Endothelial cell (in vitro differentiated cells): ENCODE measurements at places on chromosomes 2 and 18.

- DNase-seq: no peak
Observed at GRCh38 chr2:205500065-205500464, 182.2 kb upstream of the NRP2 start.

DNA sequence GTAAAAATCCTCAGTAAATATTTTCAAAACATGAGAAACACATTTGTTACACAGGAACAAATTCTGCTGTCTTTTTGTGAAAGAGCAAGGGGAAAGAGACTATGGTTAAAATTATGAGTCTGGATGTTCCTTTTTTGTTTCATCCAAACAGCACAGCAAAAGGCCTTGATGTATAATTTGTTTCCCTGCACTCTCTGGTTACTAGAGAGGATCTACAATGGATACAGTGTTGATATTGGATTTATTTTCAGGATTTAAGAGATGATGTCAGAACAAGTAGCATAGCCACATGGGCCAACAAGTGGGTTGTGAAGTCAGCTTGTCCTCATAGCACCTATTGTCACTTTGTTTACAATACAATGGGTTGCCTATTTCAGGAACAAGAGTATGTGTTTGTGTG lies 11.3 kb upstream of the ERBB4 start:
- DNase-seq: no peak

GRCh38 chr2:401019-401679 lies 113.3 kb upstream of the ALKAL2 start:
- no peak for DNase-seq

DNA sequence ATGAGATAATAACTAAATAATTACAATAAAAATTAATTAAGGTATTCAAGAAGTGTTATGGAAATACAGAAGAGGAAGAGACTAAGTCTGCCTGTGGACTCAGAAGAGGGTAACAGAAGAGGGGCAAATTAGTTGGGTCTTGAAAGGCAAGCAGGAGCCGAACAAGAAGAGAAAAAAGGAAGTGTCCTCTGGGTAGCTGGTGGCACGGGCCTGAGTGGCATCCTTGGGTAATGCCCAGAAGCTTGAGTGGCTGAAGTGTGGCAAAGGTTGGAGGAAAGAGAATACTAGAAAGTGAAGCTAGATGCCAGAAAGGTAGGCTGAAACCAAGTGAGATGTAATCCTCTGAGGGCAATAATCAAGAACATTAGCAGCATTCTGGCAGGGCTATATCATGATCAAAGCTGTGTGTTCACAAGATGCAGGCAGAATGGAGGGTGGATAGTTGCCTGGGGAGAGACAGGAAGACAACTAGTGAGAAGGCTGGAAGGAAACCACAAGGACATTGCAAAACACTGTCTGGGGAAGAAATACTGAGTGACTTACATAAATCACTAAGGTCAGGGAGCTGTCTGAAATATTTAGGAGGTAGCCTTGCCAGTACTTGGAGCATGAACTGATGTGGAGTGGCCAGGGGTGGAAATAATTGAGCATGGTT lies 16.2 kb downstream of the DOCK10 start:
- DNase-seq: no peak

GRCh38 chr2:179538406-179539123 lies 273.9 kb upstream of the SESTD1 start:
- no peak for DNase-seq

DNA sequence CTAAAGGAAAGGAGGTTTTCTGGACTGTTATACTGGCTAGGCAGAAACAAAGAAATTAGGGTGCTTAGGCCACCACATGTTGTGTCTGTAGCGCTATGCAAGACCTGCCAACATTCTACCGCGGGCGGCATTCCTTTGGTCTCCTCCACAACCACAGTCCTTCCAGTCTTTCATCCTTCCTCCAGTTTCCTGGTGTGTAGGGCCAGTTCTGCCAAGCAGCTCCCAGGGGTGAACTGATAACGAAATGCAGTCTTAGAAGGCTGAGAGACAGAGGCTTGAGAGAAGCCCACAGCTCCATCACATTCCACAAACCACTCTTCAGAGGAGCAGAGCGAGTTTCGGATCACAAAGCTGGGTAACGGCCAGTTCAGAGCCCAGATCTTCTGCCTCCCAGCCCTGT lies 19.5 kb upstream of the CXXC1 start:
- DNase-seq: no peak

DNA sequence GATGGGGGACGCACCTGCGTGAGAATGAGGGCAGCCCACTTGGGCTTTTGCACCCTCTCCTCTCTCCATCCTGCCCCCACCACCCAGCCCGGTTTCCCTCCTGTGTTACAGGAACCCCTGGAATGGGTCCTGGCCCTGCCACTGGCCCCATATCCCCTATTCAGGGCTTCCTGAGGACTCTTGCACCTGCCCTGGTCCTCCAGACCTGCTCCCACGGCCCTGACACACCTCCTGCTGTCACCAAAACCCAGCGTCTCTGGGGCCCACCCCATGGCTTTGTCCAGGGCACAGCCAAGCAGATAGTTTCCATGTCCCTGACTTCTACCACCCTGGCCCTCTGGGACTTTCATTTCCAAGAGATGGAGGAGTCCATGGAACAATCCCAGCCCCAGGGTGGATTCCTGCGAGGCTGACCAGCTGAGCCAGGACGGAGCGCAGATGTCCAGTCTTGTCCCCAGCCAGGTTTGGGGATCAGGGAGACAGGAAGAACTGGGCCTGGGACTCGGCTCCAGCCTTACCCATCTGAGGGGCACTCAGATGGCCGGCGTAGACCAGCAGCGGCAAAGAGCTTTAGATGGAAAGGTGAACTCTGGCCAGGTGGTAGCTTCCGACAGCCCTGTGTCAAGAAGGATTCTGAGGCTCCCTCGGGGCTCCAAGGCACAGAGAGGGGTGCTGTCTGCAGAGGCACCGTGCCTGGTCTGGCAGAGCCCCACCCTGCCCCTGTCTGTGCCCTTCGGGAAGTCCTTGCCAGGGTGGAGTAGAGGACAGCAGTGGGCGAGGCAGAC lies 12.0 kb downstream of the GPR35 start:
- DNase-seq: no peak

GRCh38 chr18:48992791-48993555 lies 42.2 kb upstream of the SMAD7 start:
- no peak for DNase-seq

DNA sequence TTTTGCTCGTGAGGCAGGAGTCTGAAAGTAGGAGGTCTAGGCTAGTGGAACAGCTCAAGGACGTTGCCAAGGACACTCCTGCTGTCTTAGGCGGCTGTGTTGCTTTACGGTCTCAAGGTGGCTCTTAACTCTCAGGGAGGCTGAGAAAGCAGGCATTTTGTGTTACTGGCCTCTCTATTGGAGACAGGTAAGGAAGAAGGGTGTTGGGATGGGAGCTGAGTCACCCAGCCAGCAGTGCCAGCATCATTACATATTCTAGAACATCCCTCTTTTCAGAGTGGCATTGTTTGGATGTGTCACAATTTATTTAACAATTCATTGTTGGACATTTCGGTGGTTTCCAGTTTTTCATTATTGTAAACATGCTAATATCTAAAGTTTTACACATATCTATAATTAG lies 30.8 kb upstream of the TMEM214 start:
- DNase-seq: no peak

DNA sequence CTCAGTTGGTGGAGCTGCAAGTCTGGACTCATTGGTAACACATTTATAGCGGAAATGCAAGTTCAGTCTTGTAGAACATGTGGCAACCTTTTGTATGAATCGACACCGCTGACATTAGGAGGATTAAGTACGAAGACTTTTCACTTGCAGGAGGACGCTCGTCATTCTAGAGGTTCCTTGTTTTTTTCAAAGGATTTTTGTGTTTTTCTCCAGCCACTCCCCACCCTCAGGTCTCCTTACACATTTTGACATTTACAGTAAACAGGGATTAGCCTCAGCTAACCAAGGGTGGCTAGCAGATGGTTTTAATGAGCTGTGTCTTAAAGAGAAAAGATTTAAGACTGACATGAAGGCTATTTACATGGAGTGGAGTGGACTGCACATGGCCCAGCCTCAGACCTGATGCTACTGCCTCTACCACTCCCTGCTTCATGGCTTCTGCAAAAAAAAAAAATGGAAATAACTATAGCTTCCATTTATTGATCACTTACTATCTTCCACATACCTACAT lies 173.8 kb downstream of the TRIB2 start:
- no peak for DNase-seq

GRCh38 chr2:121505986-121506586 lies 24.6 kb upstream of the RNU4ATAC start:
- no peak for DNase-seq

DNA sequence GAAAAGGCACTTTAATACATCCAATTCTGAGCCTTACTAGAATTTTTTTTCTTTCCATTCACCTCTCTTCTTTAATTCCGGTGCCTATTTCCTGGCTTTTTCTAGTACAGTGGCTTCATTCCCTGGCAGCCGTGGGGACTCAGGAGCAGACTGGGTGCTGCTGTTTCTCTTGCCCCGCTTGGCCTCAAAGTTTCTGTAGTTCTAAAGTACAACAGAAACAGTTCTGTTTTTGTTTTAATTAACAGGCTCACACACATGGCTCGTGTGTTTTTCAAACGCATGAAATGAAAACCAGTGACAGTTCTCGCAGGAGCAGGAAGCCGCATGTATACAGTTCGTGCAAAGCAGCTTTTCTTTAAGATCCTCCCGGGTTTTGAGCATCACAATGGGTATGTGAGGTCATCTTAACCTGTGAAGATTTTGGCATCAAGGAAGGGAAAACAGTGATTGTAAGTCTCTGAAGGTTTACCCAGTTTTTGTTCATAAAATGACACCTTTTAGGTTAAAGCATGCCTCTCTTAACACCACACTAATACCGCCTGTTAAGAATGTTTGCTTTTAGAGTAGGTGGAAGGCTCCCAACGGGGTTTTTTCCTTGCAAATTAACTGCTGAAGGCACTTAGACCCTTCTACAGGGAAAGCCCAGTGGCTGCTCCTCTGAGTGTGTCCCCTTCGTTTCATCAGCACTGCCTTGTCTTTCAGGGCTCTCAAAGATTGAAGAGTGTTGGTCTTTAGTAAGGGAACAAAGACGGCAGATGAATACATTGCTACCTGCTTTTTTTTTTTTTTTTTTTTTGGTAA lies 5.8 kb downstream of the FZD7 start:
- DNase-seq: peak; percentile 15

DNA sequence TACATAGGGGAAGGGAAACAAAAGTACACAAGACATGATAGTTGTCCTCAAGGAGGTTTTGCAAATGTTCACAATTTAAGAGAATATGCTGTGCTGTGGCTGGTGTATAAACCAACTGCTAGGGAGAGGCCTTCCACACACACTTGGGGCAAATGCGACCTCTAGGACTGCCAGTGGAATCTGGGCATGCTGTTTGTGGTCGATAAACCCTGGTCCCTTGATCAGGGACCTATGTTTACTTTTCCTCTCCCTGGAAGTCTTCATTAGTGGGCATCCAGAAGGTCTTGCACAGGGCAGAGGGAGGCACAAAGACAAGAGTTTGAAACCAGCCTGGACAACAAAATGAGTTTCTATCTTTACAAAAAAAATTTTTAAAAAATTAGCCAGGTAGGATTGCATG lies 7.3 kb upstream of the IL1B start:
- no peak for DNase-seq

GRCh38 chr2:181814057-181814491 lies 77.5 kb upstream of the ITPRID2 start:
- DNase-seq: no peak

DNA sequence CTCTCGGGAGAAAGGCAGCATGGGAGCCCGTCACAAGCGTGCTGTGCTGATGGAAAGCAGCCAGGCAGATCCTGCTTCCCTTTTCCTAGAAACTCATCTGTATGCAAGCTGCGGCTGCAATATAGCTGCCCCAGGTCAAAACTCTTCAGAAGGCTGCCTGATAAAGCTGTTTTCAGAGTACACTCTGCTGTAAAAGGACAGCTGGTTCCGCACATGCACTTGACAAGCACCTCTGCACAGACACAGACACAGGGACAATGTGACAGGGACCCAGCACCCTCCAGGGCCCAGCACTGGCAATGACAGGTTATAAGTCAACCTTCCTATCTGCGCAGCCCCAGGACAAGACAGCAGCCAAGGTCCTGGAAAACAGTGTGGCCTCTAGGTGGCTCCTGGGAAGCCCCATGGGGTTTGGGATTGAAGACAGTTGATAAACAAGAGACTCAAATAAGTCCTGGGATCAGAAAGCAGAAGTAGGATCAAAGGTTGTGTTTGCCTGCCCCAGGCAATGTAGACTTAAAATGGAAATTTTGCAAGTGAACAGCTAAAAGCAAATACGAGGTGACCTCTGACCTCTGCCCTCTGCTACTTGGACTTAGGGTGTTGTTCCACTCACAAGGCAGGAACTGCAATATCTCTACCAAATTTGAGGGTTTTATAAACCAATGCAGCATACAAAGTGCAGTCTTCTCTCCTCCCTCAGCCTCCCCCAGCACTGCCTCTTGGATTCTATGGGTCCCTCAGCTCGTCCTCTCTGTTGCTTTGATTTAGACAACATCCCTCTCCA lies 16.9 kb downstream of the SLC66A2 start:
- no peak for DNase-seq

DNA sequence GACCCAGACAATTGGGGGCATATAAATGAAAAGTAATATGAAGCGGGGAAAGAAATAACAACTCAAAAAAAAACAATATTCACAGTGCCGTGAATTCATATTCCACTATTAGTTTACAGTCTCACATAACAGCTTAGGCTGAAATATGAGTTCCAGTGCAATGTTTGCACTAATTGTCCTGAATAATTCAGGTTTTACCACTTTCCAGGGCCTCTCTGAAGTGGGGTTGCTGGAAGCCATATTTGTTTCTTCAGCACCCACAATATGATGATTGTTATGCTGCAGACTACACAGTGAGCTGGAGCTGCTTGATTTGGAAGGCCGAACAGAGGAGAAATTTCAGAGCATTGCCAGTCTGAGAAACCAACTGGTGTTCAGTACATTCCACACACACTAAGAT lies 894.5 kb upstream of the ACVR2A start:
- DNase-seq: no peak

GRCh38 chr2:27727257-27727656 lies 44.3 kb upstream of the MRPL33 start:
- no peak for DNase-seq
